ENCODE measurements at places on chromosomes 6 and 20. TPM values are rescaled to one million over a fixed set of nuclear protein-coding genes. Genes with fewer than 3 reads are reported as not detected.

Gene XKR7
- total RNA-seq: 0.04 TPM

Gene CTSA
- total RNA-seq: 117 TPM

Gene FAM110A
- 20.8 TPM for total RNA-seq

Gene HLA-DMB
- total RNA-seq: 2.7 TPM

Gene SLC17A1
- not detected for total RNA-seq

Gene GSTA2
- total RNA-seq: not detected

Gene PPP1R16B
- total RNA-seq: 77.2 TPM

Gene HLA-DOA
- total RNA-seq: 0.56 TPM

Gene PEDS1
- total RNA-seq: 13.1 TPM

Gene PSMF1
- total RNA-seq: 102 TPM

Gene SERINC1
- total RNA-seq: 47.7 TPM

Gene RGL2
- total RNA-seq: 37.7 TPM

Gene WFDC12
- total RNA-seq: not detected

Gene SRXN1
- 14.6 TPM for total RNA-seq

Gene CRIP3
- 4.2 TPM for total RNA-seq

Gene MAFB
- total RNA-seq: not detected

Gene GCM1
- 0.13 TPM for total RNA-seq
